ENCODE measurements at places on chromosomes 13 and 19.

- no peak for DNase-seq
Measured at GRCh38 chr13:87207280-87208003, 463.7 kb upstream of the SLITRK5 start.

GRCh38 chr13:114146173-114146572 is 13.8 kb upstream of the RASA3 start:
- no peak for DNase-seq

GRCh38 chr13:99527301-99527700 is 26.0 kb downstream of the TM9SF2 start:
- no peak for DNase-seq

DNA sequence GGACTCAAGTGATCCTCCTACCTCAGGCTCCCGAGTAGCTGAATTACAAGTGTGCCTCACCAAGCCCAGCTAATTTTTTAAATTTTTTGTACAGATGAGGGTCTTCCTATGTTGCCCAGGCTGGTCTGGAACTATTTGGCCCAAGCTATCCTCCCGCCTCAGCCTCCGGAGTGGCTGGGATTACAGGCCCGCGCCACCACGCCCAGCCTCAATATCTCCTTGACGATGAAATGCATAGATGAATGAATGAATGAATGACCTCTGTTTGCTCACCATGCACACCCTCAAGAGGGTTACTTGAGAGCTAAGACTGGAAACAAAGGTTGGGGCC is 14.9 kb upstream of the AP1M2 start:
- no peak for DNase-seq

- DNase-seq, result no peak
Measured at GRCh38 chr19:30149300-30149699, 207.3 kb downstream of the URI1 start.

GRCh38 chr13:46288570-46289259 is 77.0 kb downstream of the LRRC63 start:
- DNase-seq, result no peak

- DNase-seq, result no peak
Measured at GRCh38 chr13:80548915-80549314, 208.0 kb upstream of the SPRY2 start.

- no peak for DNase-seq
Measured at GRCh38 chr13:34671137-34671536, 270.9 kb upstream of the NBEA start.

- DNase-seq, result no peak
Measured at GRCh38 chr13:19781526-19781925, 1.2 kb downstream of the PSPC1 start.

- DNase-seq, result no peak
Measured at GRCh38 chr19:15457701-15458484, 6.5 kb downstream of the RASAL3 start.

DNA sequence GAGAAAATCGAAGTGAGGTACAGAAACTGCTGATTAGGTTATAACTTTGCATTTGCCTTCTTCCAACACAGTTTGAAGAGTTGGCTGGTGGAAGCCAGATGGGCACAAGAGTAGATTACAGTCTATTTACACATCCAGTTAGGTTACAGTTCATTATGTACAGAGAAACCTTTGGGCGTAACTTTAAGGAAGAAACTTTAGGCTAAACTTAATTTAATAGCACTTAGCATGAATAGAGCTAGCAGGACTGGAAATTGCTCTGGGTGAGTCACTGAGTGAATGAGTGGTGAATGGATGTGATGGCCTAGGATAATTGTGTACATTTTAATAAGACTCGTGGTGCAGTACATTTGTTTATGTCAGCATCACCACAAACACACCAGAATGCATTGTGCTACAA is 62.9 kb upstream of the KLHL1 start:
- no peak for DNase-seq

DNA sequence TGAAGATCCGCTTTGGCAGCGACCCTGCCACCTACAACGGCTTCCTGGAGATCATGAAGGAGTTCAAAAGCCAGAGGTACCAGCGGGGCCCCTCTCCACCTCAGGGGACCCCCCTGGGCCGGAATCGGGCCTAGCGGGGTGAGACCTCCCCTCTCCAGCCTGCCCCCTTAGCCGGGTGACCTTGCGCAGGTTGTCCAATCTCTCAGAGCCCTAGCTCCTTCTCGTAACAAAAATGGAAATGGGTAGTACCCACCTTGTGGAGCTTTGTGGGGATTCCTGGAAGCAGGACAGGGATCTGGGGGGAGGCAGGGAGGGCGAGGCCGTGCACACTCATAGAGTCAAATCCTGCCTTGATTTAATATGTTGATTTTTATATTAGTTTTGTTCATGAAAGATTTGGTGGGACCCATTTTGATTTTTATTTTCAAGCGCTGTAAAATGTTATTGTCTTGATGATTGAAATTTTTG is 658 bp downstream of the SIN3B start:
- no peak for DNase-seq

- DNase-seq, result no peak
Measured at GRCh38 chr19:16604615-16605014, 23.4 kb downstream of the MED26 start.

DNA sequence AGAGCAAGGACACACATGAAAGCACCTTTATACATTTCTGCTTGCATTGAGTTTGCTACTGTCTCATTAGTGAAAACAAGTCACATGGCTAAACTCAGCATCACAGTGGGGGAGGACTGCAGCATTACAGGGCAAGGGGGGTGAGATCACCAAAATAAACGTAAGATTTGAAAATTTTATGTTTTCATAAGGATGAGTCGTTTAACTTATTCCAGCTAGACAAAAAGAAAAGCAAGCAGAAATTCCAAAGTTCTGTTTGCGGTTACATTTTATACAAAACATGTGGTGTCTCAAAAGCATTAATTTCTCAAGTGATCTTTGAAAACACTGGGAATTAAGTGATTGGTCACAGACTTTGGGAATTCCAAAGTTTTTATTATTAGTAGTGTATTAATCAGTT is 261.4 kb upstream of the RXFP2 start:
- DNase-seq, result no peak

- DNase-seq, result no peak
Measured at GRCh38 chr13:62162860-62163259, 747.2 kb upstream of the PCDH20 start.

GRCh38 chr19:21580101-21580500 is 74.7 kb downstream of the ZNF429 start:
- no peak for DNase-seq

DNA sequence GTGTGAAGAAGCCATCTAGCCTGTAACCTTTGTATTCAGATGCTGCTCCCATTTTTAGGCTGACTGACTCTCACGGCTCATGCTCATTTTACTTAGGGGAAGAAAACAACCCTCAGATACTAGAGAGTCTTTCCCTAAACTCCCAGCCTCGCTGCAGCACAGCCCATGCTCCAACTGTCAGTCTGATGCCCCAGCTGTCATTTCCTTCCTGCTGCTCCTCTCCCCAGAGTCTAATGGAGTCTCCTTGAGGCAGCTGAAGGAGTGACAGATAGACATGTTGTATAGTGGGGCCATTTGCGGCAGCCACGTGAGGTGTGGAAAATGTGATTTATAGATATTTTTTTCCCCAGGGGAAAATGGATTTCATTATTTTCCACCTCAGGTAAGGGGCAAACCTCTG is 59.2 kb upstream of the OLFM4 start:
- no peak for DNase-seq

All from progenitor cell of endocrine pancreas (in vitro differentiated cells).